ENCODE measurements at places on chromosomes 3 and 15. TPM values are rescaled to one million over a fixed set of nuclear protein-coding genes. Genes with fewer than 3 reads are reported as not detected.

SERPINI1 gene
- 3.0 TPM for total RNA-seq

- no peak for DNase-seq
- peaks cover 19% of the 10 kb centered on the region for H3K4me1 ChIP-seq
- no peaks in the 10 kb centered on the region for H3K36me3 ChIP-seq
- no peak overlapping the region for H3K4me3 ChIP-seq
Measured at GRCh38 chr3:177475356-177475665, 278.0 kb upstream of the TBL1XR1 start.

GRCh38 chr3:46025139-46025538 lies 2.1 kb downstream of the XCR1 start:
- H3K36me3 ChIP-seq = no peaks in the 10 kb centered on the region
- H3K27me3 ChIP-seq = no peaks in the 10 kb centered on the region
- H3K4me3 ChIP-seq = no peak overlapping the region
- no peak overlapping the region for H3K27ac ChIP-seq
- no peak for DNase-seq

DNA sequence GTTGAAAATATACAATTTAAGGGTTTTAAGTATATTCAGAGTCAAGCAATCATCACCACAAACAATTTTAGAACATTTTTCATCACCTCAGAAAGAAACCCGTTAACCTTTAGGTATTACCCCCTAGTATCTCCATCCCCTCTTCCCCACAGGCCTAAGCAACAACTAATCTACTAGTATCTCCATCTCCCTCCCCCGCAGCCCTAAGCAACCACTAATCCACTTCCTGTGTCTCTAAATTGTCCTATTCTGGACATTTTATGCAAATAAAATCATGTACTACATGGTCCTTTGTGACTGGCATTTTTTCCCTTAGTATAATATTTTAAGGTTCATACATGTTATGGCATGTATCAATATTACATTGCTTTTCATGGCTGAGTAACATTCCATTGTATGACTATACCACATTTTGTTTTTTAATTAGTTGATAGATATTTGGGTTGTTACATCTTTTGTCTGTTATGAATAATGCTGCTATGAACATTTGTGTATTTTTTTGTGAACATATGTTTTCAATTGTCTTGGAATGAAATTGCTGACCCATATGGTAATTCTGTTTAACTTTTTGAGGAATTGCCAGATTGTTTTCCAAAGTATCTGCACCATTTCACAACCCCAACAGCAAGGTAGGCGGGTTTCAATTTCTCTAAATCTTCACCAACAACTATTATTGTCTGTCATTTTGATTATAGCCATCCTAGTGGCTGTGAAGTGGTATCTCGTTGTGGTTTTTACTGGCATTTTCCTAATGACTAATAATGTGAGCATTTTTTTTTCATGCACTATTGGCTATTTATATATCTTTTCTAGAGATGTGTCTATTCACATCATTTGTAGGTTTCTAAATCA lies 215.6 kb upstream of the CD96 start:
- DNase-seq = no peak
- no peak overlapping the region for H3K4me3 ChIP-seq
- H3K27me3 ChIP-seq = no peaks in the 10 kb centered on the region
- H3K4me1 ChIP-seq = no peaks in the 10 kb centered on the region

GRCh38 chr3:171417813-171418212 lies 42.4 kb downstream of the TNIK start:
- no peak for DNase-seq
- H3K4me3 ChIP-seq = no peak overlapping the region
- no peak overlapping the region for H3K27ac ChIP-seq
- no peaks in the 10 kb centered on the region for H3K27me3 ChIP-seq

DNA sequence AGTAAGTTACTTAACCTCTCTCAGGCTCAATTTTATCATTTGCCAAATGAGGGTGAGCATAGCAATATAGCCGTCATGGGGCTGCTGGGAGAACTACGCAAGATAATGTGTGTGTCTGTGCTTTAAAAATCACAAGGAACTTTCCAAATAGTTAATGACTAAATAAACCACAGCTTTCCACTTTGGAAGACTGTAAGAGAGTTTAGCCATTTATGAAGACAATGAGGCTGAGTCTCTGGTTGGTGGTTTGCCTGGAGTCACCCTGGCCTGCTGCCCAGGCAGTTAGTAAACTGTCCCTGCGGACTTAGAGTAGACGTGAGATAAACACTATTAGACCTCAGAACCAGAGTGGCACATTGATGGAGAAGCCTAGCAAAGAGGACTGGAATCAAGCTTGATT lies 357.7 kb downstream of the CLSTN2 start:
- H3K27me3 ChIP-seq = no peaks in the 10 kb centered on the region
- peak; percentile 71 for DNase-seq
- no peaks in the 10 kb centered on the region for H3K36me3 ChIP-seq
- H3K27ac ChIP-seq = no peak overlapping the region
- H3K4me3 ChIP-seq = no peak overlapping the region

GRCh38 chr3:45130476-45130875 lies 15.7 kb downstream of the CDCP1 start:
- H3K4me3 ChIP-seq = no peak overlapping the region
- H3K36me3 ChIP-seq = no peaks in the 10 kb centered on the region
- DNase-seq = no peak
- H3K27ac ChIP-seq = no peak overlapping the region

DNA sequence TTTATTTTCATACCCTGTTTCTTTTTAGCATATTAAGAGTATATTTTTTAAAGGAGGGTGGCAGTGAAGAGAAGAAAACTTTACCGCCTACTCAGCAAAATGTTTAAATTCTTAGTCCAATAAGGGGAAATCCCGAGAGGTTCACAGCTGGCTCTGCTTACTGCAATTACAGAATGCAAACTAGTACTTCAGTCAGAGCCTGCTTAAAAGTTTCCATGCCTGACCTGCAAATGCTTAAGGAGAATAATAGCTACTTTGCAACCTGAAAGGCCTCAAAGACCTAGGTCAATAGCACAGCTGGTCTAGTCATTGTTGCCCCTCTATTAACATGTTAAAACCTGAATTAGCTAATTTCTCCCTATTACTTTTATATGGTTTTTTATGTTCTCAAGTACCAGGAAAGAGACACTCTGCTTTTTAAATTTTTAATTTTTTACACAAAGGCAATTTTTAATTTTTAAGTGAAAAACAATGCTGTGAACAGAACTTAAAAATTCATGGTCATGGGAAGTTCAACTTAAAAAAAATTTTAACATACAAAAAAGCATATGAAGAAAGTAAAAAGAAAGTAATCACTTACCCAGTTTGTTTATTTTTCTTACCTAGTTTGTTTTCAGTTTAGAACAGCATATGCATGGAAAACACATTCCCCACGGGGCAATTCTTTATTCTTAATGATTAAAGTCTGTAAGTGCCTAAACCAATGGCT lies 79.2 kb downstream of the P3H2 start:
- no peak for DNase-seq
- no peak overlapping the region for H3K27ac ChIP-seq
- peaks cover 54% of the 10 kb centered on the region for H3K4me1 ChIP-seq
- no peak overlapping the region for H3K4me3 ChIP-seq
- no peaks in the 10 kb centered on the region for H3K27me3 ChIP-seq
- no peaks in the 10 kb centered on the region for H3K36me3 ChIP-seq

DNA sequence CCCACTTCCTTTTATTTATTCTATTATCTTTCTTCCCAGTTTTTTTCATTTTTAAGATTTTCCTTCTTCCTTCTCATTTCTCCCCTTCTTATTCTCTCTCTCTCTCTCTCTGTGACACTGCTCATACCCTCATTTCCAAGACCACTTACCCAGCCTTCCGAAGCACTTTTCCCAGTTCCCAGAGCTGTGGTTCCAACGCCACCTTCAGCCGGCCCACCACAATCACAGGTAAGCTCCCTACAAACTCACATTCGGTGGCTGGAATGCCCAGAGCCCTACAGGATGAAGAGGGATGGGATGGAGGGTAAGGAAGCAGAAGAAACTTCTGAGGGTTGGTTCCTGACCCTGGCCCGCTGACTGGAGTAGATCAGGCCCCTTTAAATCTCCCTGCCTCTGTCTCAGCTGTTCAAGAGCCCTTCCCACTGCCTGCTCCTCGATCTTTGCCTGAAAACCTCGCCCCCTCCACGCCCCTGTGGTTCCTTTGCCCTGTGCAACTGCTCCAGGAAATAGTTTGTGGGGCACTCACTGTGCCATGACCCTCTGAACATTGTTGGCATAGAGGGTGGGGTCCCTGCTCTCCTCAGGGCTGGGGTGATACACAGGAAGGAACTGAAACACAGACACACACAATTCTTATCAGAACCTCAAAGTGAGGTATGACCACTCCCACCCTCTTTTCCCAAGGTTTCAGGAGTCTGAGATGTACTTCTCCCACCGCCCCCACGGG lies 4.8 kb downstream of the LPCAT4 start:
- peaks cover 32% of the 10 kb centered on the region for H3K36me3 ChIP-seq
- DNase-seq = no peak
- H3K27me3 ChIP-seq = no peaks in the 10 kb centered on the region
- no peak overlapping the region for H3K27ac ChIP-seq
- H3K4me3 ChIP-seq = no peak overlapping the region

GRCh38 chr3:62554264-62554799 lies 181.0 kb upstream of the FEZF2 start:
- no peaks in the 10 kb centered on the region for H3K4me1 ChIP-seq
- H3K36me3 ChIP-seq = no peaks in the 10 kb centered on the region
- DNase-seq = no peak
- H3K4me3 ChIP-seq = no peak overlapping the region
- no peak overlapping the region for H3K27ac ChIP-seq
- H3K27me3 ChIP-seq = no peaks in the 10 kb centered on the region

DNA sequence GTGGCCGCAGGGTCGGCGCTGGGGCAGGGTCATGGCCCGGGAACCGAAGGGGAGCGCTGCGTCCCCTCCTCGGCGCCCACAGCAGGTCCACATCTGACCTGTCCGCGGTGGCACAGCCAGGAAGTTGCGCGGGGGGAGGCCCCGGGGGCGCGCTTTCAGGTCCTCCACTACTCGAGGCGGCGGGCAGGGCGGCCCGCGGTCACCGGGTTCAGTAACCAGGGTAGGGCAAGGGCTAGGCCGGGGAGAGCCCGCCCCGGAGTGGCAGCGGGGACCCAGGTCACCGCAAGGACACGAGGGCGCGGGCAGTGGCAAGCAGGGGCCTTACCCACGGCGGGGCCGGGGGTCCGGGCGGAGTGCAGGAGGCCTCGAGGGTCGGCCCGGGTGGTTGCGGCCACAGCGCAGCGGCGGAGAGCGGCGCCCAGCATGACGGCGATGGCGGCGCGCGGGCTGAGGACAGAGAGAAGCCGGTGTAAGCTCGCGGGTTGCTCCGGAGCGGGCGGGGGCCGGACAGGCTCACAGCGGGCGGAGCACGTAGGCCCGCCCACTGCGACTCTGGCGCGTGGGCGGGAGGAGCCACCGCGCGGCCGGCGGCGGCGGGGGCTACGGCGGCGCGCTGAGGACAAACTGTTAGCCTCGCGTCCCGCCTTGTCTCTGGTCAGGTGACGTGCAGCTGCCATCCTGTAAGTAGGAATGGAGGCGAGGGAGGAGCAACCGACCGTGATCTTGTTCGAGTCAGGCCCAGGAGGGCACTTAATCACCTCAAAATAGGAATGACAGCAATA lies at the start of gene COX5A:
Gene COX5A, minus strand, starts transcription at position 484 of the 782 bp plus-strand sequence. Its CDS starts 59 bp downstream, at position 425.
- peak within 1 kb of the TSS; percentile 91 for H3K4me3 ChIP-seq
- H3K4me1 ChIP-seq = peaks cover 15% of the 10 kb centered on the region
- no peaks in the 10 kb centered on the region for H3K27me3 ChIP-seq
- peak; percentile 97 for DNase-seq
- H3K27ac ChIP-seq = peak within 1 kb of the TSS; percentile 93

DNA sequence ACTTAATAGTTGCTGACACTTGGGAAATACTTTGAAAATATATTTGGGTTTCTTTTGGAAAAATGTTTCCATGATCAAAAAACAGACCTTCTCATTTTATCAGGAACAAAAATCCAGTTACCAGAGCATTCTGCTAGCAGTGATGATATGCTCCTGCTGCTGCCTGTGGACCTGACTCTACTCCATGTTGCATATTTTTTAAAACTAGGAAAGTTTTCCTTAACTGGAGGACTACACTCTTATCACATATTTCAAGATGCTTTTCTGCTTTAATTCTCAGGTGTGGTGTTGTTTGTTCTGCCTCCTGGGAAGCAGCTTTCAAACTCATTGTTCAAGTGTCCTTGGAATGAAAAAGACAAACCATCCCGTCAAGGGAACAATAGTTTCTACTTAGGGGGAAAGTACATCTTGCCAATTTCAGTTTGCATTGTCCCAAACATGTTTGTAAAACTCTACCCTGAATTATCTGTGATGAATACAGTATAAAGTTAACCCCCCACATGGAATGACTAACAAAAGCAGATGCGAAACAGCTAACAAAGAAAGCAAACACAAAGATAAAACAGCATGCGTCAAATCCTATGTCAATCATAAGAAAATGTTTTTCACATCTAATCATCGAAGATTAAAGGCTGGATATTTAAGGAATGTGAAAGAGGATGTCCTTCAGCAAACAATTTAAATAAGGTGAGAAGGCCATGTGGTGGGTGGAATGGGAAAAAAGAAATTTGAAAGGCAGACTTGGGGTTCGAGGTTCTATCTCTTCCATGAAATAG lies 40.1 kb upstream of the PSMD6 start:
- DNase-seq = no peak
- H3K4me1 ChIP-seq = peaks cover 9% of the 10 kb centered on the region
- no peak overlapping the region for H3K4me3 ChIP-seq
- H3K36me3 ChIP-seq = no peaks in the 10 kb centered on the region

- H3K4me3 ChIP-seq = no peak overlapping the region
- peaks cover 2% of the 10 kb centered on the region for H3K4me1 ChIP-seq
- peak overlapping the region; percentile 32 for H3K27ac ChIP-seq
Measured at GRCh38 chr3:4814305-4814903, 164.8 kb upstream of the BHLHE40 start.

GRCh38 chr3:198046120-198046857 lies 86.3 kb downstream of the LMLN start:
- DNase-seq = no peak
- no peaks in the 10 kb centered on the region for H3K27me3 ChIP-seq
- H3K27ac ChIP-seq = no peak overlapping the region
- H3K4me3 ChIP-seq = no peak overlapping the region
- no peaks in the 10 kb centered on the region for H3K4me1 ChIP-seq

DNA sequence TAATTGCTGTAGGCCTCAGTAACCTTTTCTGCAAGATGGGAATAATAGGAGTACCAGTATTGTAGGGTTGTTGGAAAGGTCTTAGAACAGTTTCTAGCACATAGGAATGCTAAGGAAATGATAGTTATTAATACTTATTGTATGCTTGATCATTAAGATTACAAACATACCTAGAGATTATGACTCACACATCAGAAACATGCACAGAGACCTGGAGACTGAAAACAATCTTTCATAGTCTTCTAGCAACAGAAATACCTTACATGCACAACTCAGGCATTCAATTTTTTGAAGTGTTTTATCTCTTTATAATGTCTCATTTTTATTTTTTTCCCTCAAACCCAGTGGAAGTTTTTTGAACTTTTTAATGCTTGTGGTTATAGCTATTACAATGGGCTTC lies 104.4 kb upstream of the ZBTB20 start:
- no peak for DNase-seq
- no peaks in the 10 kb centered on the region for H3K36me3 ChIP-seq
- H3K4me3 ChIP-seq = no peak overlapping the region
- no peak overlapping the region for H3K27ac ChIP-seq
- H3K4me1 ChIP-seq = no peaks in the 10 kb centered on the region
- no peaks in the 10 kb centered on the region for H3K27me3 ChIP-seq
